NCI-H1105 (cell line): ENCODE measurements at places on chromosomes 2 and 18.

DNA sequence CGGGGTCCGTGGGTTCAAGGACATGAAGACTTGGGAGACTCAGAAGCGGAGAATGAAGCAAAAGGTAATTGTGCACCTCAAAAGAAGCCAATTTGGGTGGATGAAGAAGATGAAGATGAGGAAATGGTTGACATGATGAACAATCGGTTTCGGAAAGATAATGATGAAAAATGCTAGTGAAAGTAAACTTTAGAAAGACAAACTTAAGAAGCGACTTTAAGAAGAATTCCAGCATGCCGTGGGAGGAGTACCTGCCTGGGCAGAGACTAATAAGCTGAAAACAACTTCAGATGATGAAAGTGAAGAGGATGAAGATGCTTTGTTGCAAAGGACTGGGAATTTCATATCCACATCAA lies 43.5 kb downstream of the PSTPIP2 start:
- DNase-seq, result no peak

DNA sequence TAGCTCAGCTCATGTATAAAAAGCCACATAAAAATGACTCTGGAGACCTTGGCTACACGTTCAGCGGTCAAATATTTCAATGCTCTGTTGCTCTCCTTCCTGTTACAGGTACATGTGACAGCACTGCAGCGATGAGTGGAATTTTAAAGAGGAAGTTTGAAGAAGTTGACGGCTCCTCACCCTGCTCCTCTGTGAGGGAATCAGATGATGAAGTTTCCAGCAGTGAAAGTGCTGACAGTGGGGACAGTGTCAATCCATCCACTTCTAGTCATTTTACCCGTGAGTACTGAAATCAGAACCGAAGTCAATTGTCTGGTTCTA lies 125.4 kb downstream of the CSRNP3 start:
- no peak for DNase-seq

- DNase-seq, result no peak
Observed at GRCh38 chr18:63154350-63155152, 165.0 kb downstream of the BCL2 start.

- DNase-seq, result no peak
Observed at GRCh38 chr2:12501469-12502158, 215.1 kb upstream of the TRIB2 start.

DNA sequence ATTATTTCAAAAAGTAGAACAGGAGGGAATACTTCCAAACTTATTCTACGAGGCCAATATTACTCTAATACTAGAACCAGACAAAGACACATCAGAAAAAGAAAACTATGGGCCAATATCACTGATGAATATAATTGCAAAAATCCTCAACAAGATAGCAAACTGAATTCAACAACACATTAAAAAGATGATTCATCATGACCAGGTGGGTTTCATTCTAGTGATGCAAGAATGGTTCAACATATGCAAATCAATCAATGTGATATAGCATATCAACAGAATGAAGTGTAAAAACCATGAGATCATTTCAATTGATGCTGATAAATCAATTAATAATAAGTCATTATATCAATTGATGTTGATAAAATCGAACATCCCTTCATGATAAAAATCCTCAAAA lies 22.4 kb upstream of the EML6 start:
- DNase-seq, result no peak

DNA sequence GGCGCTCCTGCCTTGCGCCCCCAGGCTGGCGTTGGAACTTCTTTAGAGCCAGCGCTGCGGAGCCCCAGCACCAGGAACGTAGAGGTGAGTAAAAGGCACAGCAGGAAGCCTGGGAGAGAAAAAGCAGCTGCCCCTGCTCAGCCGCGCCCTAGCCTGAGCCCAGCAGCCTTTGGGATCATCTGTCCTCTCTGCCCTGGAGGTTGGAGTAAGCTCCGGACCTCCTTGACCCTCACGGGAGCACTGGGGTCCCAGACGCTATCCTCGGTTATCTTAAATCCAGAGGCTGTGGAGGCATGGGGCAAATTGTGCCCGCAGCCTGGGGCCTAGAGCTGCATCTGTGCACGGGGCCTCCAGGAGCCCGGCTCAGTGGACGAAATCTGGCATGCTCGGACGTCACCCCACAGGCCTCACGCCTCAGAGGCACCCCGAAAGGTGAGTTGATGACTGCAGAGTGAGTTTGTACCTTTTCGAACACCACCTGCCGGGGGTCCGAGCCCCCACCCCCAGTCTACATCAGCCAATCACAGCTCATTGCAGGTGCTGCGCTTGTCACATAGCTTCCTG lies 1.6 kb upstream of the SLC66A2 start:
- DNase-seq, result no peak

DNA sequence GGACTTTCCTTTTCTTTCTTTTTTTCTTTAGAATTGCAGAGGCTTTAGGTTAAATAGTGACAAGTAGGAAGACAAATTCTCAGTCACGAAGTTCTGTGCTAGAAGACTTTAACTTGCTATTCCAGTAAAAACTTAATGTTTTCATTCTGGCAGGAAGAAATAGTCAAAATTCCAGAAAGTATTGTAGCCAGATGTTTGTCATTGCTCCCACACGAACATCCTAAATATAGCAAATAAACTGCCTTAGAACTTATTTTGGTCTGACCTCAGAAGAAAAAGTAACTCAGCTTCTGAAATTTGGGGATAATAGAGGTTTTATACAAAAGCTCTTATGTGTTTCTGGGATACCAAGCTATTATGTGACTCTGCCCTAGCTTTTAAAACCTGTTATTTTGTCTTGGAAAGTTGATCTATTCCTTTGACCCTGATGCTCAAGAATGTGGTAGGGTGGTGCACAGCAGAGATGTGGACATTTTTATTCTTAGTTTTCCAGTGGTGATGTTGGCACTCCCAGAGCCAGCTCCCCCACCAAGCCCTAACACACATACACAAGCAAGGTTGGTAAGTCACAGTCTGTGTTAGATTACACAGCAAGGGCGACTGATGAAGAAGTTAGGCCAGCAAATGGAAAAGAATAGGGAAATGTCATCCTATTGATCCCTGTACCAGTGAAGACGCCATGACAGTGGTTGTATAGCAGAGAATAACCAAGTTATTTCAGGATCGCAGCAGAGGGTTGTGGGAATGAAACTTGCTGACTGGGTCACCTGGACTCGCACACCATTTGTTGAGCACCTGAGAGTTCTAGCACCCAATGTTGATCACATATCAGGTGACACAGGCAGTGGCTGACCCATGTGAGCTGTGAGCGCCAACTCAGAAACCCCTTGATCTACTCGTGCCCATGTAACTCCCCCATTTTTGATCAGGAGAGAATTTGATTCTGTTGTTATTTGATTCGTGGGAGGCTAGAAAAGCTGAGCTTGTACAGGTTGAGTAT lies 23.7 kb downstream of the FARP2 start:
- DNase-seq, result no peak

DNA sequence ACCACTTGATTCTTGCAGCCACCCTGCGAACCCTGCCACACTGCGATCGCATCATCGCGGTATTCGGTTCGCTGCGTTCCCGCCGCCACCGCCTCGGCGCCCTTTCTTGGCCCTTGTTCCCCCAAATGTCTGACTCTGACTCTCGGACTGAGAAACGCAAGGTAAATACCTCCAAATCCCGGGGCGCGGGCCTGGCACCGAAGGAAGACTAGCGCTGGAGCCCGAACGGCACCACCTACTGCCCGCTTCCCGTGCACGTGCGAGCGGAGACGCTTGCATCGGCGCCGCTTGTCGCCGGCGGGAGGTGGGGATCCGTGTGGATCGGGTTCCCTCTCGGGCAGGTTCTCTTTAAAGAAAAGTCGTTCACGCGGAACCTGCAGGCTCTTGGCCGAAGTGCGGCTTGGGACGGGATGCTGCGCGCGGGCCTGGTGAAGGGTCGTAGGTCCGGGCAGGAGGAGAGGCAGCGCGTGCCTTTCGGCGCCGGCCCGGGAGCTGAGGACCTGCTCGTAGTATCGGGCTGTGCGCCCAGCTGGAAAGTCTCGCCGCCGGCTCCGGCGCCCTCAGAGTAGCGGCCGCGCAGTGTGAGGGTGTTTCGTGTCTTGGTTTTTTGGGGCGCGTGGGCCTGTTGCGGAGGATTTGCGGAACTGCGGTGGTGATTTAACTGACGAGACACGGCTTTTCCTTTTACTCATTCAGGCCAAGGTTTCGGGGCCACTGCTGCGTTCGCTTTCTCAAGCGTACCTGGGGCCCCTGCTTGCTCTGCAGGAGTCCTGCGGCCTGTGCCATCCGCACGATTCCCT lies 514 bp downstream of the BCL2L11 start:
- peak; percentile 46 for DNase-seq

DNA sequence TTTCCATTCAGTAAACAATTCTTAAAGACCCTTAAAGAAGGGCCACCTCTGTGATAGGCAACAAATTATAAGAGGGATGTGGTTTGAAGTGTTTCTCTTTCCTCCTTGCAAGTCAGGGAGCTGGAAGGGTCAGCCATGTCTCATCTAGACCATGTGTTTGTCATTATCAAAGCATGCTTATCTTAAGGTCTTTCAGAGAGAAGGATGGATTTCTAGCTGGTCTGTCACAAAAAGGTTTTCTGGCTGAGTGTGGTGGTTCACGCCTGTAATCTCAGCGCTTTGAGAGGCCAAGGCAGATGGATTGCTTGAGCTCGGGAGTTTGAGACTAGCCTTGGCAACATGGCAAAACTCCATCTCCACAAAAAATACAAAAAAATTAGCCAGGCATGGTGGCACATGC lies 59.2 kb upstream of the PEX13 start:
- no peak for DNase-seq

- DNase-seq, result no peak
Observed at GRCh38 chr2:198701481-198701880, 756.3 kb downstream of the SATB2 start.

GRCh38 chr2:56589835-56590234 lies 406.0 kb downstream of the CCDC85A start:
- no peak for DNase-seq

- no peak for DNase-seq
Observed at GRCh38 chr18:62258093-62258492, 67.0 kb upstream of the TNFRSF11A start.

GRCh38 chr2:96493072-96493471 lies 12.1 kb downstream of the NEURL3 start:
- DNase-seq, result no peak
